Dermis blood vessel endothelial cell (primary cell): ENCODE measurements at places on chromosomes 12 and 14. TPM values are rescaled to one million over a fixed set of nuclear protein-coding genes. Genes with fewer than 3 reads are reported as not detected.

SYNE3 gene
- total RNA-seq = 15.5 and 33.6 TPM in 2 replicates

PLA2G1B gene
- total RNA-seq = not detected in 2 replicates

SPIC gene
- total RNA-seq = not detected in 2 replicates

KRT6C gene
- not detected in 2 replicates for total RNA-seq

CLEC6A gene
- not detected in 2 replicates for total RNA-seq

KIF5A gene
- total RNA-seq = 0.09 and 0.17 TPM in 2 replicates

STAB2 gene
- total RNA-seq = 3.7 and 4.6 TPM in 2 replicates
